Epithelial cell of esophagus (primary cell): ENCODE measurements at places on chromosomes 11 and 22.

- peak; percentile 17 for DNase-seq
These were observed 73.8 kb upstream of the PARVA start for GRCh38 chr11:12303421-12304149.

DNA sequence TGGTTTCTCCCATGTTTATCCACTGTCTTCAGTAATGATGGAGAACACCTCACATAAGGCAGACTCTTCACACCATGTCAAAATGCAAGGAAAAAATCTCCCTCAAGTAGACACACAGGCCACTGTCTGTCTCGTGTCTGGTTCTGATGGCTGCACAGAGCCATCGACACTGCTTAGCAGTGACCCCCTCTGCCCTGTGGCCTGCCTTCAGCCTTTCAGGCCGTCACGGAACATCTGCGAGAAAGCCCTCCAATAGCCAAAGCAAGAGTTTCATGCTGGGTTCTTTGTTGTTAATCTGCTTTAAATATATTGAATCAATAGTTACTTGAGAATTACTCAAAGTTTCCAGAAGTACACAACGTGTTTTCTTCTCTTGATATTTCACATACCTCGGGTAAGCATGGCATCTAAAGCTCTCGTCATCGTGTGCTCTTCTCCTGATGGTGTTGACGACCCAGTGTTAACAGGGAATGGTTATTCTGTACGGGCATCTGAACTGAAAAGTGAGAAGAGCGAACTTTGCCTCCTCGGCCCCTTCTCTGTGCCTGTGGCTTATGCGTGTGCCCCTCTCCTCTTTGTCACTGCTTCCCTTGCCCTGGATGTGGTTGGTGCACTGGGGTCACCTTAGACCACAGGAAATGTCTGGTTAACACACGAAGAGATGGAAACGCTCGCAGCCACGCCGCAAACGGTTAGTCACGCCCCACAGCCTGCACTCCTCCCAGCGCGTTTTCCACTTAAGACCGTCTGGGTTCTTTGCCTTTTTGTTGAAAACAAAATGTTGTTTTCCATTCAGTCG is 33.4 kb upstream of the CTTN start:
- DNase-seq = no peak

- no peak for DNase-seq
These were observed 139.0 kb upstream of the NAV2 start for GRCh38 chr11:19573666-19574065.

GRCh38 chr11:80958361-80958760 is 1517.5 kb upstream of the TENM4 start:
- peak; percentile 90 for DNase-seq

- no peak for DNase-seq
These were observed 44.7 kb downstream of the CADM1 start for GRCh38 chr11:115459563-115459962.

DNA sequence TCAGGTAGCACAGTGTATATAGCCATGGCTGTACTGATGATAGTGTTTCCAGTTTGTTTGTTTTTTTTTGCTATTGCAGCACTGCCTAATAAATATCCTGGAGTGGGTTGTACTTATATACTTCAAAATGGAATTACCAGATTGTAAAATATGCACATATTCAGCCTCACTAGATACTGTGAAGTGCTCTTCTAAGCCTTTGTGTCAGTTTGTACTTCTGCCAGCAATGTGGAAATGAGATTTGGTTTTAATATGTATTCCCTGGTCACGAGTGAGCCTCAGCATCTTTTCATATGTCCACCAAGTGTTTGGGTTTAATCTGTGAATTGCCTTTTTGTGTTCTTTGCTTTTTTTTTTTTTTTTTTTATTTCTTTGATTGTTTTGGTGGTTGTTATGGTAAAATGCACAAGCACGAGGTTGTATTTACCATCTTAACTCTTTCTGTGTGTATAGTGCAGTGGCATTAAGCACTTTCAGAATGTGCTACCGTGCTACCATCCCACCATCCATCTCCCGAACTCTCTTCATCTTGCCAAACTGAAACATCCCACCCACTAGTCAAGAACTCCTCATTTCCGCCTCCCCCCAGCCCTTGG is 34.9 kb downstream of the ST3GAL4 start:
- no peak for DNase-seq

DNA sequence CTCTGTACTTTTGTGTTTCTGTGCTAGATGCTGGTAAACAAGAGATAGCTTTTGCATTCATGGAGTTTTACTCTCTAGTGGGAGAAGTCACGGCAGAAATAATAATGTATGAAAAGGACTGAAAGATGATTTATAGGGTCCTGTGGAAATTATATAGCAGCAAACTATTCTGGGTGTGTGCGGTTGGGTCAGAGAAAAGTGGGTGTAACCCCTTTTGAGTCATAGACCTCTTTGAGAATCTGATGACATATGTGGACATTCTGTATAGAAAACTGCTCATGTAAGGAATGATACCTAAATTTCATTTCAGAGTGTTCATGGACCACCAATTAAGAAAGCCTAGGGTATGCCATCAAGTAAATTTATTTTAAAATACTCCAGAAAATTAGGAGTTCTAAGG is 54.4 kb downstream of the TMEM135 start:
- DNase-seq = peak; percentile 35

DNA sequence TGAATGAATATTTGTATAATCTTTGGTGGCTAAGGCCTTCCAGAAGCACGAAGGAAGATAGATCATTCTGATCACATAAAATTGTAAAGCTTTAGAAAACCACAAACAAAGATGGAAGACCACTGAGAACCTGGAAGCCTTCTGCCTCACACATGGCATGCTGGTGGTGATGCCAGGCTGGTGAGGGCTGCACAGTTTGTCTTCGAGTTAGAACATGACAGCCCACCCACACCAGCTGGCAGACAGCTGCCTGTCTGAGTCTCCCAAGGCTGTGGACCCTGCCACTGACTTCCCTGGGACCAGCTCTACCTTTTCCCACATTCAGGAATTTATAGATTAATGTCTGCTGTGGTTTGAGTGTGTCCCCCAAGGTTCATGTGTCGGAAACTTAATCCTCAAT is 48.8 kb upstream of the B3GAT1 start:
- DNase-seq = no peak

DNA sequence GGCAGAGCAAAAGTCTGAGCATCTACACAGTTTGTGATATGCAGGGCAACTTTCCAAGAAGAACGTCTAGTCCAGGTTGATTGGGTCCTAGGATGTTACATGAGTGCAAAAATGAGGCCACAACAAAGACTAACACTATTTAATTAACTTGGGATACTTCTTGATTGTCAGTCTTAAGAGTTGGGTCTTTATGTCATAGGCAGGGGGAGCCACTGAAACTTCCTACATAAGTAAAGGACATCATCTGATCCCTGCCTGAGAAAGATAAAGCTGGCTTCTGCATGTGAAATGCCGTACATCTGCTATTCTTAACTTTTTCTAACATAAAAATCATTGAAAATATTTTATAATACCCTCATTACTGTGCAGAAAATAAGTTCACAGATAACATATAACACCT is 525.5 kb downstream of the NTM start:
- no peak for DNase-seq

DNA sequence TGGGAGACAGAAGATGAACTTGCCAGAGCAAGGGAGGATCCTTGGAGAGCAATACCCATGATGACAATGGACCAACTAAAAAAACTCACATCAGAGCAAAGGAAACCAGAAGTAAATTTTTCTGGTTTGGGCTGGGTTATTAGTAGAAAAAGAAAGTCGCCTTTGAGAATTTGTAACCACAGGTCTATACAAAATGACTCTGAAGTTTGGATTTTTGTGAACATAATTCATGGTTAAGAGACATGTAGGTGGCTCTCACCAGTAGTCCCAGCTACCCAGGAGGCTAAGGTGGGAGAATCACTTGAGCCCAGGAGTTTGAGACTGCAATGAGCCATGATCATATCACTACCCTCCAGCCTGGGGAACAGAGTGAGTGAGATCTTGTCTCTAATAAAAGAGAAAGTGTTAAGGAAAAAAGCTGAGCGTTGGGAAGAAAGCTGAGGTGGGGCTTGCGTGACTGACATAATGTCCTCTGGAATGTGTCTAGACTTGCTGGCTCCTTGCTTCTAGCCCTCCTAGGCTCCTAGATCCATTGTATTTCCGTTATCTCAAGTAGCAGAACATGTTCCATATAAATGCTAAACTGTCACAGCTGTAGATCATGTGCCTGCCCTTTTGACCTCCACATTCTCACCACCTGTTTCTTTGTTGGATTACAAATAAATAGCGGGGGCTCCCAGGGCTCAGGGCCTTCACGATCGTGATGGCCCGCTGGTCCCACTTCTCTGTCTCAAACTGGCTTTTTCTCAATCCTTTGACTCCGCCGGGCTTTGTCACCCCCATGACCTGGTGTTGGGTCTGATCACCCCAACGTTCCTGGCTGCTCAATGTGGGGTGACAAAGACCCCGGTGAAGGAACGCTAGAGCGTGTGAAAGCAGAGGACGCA is 56.2 kb upstream of the SC5D start:
- peak; percentile 38 for DNase-seq

GRCh38 chr11:110200241-110200640 is 96.2 kb downstream of the RDX start:
- peak; percentile 78 for DNase-seq

- DNase-seq = no peak
These were observed 199.0 kb upstream of the MTNR1B start for GRCh38 chr11:92770419-92770818.

- DNase-seq = no peak
These were observed 591.2 kb downstream of the INSC start for GRCh38 chr11:15705891-15706290.

DNA sequence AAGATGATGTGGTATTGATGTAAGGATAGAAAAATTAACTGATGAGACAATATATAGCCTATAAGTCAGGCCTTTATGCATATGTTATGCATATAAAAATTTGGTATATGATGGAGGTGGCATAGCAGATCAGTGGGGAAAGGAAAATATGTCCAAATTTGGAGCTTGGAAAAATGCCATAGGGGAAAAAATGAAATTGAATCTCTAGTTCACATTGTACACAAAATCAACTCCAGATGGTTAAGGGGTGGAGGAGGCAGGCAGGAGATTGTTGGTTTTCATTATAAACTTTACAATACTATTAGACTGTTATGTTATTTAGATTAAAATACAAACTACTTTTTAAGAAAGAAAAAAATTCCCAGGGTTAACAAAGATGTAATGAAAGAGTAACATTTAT is 15.1 kb upstream of the CD3E start:
- DNase-seq = no peak

DNA sequence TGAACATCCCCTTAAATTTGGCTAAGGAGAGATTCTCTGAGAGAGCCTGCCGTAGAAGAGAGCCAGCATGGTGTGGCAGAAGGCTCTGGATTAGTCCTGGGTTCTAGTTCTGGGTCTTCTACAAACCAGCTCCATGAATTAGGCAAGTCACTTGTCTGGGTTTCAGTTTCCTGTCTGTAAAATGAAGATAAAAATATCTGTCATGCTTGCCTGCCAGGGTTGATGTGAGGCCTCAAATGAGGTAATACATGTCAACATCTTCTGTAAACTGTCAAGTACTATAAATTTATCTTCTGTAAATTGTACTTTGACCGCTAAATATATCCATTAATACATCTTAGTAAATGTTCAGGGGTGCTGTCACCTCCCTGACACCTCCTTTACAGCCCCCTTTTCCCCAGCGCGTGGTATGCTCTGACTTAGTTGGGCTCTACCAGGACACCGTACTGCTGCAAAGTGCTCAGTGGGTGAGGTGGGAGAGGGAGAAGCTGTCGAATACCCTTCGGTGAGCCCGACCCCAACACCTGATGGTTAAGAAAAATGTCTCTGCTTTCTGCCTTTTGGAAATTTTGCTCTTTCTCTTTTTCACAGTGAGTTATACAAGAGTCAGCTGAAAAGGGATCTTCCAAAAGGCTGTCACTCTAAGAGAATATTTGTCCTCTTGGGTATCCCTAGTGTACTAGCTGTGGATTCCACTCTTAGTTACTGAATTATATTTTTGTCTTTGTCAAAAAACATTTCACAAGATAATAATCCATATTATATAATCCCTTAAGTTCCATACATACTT is 15.0 kb downstream of the RBX1 start:
- no peak for DNase-seq

GRCh38 chr11:118625976-118626375 is 18.6 kb downstream of the PHLDB1 start:
- DNase-seq = no peak

DNA sequence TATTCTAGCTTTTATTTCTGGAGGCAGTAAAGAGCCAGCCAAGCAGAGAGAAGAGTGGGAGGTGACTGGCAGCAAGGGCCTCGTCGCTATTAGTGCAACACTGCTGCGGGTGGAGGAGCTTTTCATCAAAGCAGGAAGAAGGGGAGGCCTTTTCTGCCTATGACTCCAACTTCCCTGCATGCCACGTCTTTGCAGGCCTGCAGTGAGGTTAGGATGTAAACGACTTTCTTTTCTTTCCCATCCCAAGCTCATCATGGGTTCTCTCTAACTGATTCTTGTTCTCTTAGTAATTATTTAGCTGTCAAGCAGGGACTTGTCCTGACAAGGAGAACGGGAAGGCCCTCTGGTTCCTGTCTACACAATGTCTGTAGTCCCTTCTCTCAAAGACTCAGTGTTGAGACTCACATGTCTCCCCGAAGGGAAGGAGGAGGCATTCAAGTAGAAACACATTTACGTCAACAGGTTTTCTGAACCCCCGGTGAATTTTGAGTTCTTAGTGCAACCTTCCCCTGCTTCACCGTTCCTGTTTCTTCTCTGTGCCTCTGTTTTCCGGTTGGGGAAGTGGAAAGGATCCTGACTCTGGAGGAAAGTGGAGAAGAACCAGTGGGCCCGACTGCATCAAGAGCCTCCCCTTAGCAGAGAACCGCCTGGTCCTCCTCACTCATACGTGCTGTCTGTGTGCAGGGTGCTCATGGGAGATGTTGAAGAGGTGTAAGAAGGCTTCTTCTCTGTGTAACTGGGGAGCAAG is 56.9 kb downstream of the PACS1 start:
- peak; percentile 96 for DNase-seq

GRCh38 chr22:48182031-48182430 is 1419.6 kb downstream of the TBC1D22A start:
- no peak for DNase-seq

DNA sequence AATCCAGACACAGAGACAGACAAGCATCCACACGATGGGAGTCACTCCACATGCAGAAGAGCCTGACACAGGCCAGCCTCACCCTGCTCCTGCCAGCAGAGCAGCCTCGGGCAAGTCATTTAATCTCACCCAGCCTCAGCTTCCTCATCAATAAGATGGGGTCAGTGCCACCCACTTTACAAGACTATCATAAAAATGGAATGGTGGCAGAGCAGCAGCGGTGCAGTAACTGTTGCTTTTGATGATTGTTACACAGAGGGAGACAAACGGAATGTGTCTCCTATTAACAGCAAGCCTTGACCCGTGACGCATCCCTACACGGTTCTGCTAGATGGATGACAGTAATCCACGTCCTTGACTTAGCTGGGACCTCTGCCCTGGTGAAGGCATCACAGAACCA is 26.0 kb upstream of the ARFGAP3 start:
- DNase-seq = peak; percentile 33

DNA sequence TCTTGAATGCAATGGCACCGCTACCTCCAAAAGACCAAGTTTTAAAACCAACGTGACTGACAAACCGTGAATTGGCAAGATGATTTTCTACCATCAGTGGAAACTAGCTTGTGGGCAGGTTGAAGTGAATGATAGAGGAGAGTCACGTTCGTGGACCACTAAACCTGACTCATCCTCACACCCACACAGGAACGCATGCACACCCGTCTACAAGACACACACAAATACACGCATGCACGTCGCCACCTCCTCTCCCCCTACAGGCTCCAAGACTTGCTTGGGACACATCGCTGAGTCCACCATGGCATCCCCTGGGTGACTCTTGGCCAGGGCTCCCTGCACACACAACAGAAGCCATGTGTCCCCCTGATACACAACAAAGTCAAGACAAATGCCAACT is 14.4 kb downstream of the TMPRSS6 start:
- no peak for DNase-seq
